ENCODE measurements at places on chromosomes 16 and 17.
A peak's percentile ranks its signal among the peaks of the same experiment; 100 is the strongest.

GRCh38 chr17:79062691-79063090 is 11.9 kb upstream of the ENGASE start:
- no peak for DNase-seq

DNA sequence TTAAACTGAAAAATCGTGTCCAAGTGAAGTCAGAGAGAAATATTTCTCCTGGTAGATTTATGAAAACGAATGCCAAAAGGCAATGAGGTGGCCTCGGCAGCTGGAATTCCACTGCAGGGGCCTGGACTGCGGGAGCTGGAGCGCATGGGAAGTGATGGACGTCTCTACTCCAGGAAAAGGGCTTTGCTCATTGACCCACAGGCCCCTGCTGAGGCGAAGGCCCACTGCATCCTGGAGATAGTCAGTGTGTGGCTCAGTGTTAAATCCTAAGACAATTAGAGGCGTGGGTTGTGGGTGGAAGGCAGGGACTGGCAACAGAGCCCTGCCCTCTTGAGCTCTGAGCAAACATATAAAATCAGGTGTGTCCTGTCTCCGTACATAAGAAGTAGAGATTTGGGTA is 191.4 kb downstream of the SLC39A11 start:
- no peak for DNase-seq

DNA sequence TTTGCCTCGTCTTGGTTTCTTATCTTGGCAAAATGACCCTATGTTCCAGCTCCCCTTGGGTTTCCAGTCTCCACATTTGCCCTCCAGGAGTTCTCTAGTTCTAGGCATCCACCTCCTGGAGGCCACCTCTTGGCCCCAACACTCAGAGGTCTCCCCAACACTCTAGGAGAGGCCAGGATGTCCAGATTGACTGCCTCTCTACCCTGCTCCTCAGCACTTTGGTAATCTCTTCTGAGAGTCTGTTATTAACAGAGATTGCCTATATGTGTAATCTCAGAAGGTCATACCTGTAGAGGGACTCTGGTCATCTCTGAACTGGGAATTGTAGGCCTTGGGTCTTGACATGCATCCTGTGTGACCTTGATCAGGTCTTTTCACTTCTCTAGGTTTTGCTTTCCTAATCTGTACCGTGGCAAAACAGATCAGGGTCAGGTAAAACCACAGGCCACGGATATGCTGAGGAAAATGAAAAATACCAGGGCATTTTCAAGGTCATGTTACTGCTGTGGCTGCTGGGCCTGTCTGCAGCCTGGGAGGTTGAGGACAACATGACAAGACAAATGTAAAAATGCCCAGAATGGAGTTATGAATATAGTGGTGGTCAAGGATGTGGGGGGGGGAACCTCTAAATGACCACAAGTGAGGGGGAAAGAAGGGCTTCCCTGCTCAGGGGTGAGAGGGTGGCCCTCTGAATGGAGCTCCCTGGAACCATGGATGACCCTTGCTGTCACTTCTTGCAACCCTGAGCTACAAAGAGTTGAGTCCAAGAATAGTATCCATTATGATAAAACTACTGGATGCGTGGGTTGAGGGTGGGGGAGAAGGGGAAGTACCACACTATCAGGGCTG is 5.0 kb upstream of the CCL4L2 start:
- DNase-seq = no peak

GRCh38 chr16:28609631-28610594 is at the start of gene SULT1A1:
SULT1A1 (minus strand) TSS chr16:28610044; CDS start chr16:28608855, 1,189 bp downstream.
- DNase-seq = no peak

DNA sequence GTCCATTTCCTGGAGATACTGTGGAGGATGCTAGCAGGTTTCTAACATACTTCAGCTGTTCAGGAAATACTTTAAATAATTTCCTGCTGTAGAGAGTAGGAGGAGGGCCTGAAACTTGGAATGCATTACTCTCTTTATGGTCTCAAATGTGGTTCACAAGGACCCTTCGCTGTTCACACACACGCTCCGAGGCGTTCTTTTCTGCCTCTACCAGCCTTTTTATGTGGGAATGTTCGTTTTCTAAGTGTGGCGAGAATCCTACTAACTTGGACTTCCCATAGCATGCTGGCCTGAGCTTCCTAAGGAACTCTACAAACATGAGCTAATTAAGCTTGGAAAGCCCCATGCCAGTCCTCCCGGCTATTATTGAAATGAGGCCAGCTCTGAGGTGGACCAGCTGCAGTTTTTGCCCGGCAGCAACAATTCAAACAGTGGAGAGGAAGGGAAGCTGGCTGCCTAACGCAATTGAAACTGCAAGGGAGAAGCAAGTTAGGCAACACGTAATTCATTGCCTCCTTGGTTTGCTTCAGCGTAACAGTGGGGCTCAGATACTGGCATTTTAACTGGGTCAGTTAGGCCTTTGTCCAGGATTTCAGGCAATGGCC is 18.9 kb downstream of the KPNA2 start:
- DNase-seq = peak; percentile 61

- no peak for DNase-seq
Measured at GRCh38 chr17:253091-253846, 71.8 kb upstream of the DOC2B start.

DNA sequence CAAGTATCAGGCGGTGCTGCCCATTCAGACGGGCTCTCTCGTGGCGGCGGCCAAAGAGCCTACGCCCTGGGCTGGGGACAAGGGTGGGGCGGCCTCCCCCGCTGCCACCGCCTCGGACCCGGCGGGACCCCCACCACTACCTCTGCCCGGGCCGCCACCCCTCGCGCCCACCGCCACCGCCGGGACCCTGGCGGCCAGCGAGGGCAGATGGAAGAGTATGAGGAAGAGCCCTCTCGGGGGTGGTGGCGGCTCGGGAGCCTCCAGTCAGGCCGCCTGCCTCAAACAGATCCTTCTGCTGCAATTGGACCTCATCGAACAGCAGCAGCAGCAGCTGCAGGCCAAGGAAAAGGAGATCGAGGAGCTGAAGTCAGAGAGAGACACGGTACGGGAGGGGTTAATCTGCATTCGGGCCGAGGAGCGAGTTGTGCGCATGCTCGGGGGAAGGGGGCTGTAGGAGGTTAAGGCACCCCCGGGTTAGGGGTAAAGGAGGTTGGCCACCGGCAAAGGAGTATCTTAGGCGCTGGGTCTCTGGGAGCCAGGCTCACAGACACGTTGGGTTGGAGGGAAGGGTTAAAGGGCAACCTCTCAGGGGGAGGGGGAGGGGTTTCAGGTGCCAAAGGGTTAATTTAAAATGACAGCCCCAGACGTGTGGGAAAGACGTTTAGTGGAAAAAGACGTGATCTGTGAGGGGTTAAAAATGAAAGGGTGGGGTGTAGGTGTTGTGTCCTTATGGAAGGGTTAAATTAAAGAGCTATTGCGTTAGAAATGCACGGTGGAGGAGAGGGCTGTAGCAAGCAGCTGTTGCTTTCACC is 1.4 kb downstream of the MSL1 start:
- no peak for DNase-seq

GRCh38 chr16:86490859-86491639 is 19.3 kb upstream of the FOXF1 start:
- no peak for DNase-seq

DNA sequence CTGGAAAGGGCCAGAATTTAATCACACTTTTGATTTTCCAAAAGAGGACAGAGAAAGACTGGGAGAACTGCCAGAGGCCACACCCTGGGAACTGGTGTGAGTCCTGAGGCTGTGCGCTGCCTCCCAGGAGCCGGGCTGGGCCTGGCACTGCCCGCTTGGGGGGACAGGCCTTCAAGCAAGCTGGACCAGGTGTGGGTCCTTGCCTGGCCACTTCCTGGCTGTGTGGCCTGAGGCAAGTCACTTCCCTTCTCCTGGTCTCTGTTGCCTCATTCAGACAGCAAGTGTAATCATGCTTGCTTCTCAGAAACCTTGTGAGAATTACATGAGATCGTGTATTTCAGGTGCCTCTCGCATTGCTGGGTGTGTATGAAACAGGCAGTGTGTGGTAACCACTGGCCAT is 143.0 kb downstream of the SNX29 start:
- DNase-seq = no peak

DNA sequence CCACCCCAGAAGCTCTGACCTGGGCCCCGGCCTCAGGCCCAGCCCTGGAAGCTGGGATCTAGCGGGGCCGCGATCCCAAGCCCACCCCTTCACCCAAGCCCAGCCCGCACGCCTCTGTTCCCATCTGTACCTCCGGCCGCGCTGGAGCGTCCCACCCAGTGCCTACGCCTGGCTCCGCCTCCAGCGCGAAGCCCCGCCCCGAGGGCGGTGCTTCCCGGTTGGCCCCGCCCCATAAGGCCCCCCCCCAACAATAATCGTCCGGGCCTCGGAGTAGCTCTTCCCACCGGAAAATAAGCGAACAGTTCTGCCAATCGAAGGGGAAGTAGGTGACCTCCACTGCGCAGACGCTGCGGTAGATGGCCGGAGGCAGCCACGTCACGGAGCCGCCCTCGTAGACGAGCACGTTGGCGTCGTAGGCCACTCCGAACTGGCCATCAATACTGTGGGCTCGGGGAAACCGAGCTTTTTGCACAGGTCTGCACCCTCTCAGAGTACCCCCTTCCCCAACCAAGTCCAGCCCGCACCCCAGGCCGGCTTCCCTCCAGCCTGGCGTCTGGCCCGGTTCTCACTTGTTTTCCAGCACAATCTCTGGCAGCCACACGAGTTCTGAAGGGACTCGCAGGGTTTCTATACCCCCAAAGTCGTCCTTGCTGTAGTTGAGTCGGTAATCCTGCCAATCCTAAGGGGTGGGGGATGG is 1.1 kb downstream of the CHRNE start:
- DNase-seq = no peak

- DNase-seq = peak; percentile 82
Measured at GRCh38 chr17:75683583-75683982, 16.4 kb downstream of the SAP30BP start.

GRCh38 chr16:85114909-85115567 is 2.8 kb upstream of the CIBAR2 start:
- peak; percentile 81 for DNase-seq
